ENCODE measurements at places on chromosomes 2 and 18.

- no peak for DNase-seq
Observed at GRCh38 chr2:156748221-156748620, 312.0 kb downstream of the GPD2 start.

DNA sequence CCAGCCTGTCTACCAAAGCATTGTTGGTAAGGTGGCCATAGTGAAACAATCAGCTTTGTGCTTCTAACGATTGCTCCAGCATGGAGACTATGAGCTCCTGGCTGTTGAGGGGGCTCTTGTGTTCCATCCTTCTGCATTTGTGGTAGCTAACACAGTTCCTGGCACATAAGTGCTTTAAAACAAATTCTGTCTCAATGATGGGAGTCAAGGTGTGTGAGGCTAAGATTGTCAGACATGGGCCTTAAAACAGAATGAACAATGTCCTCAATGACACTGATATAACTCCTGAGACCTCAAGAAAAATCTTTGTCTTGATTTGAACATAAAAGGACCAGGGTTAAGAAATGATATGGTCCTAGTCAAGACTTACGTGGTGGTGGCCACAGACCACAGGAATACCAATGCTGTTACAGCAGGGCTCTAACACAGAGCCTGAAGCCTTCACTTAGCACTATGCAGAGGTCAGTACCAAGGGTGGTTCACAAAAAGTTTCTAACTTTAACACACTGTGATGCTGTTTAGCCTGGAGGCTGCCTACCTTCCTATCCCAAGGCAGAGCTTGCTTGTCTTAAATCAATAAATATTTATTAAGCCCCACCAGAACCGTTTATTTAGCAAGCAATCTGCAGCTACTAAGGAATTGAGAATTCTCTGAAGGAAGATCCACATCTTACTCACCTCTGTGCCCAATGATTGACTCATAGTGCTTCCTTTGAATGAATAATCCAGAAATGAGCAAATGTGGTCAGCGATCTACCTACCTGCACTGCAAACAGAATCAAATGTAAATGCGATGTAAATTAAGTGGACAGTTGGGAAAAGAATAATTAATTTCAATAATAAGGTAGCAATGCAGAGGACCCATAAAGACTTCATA is 35.1 kb downstream of the EVA1A start:
- DNase-seq = no peak

GRCh38 chr18:286515-287310 is 18.9 kb upstream of the THOC1 start:
- no peak for DNase-seq

DNA sequence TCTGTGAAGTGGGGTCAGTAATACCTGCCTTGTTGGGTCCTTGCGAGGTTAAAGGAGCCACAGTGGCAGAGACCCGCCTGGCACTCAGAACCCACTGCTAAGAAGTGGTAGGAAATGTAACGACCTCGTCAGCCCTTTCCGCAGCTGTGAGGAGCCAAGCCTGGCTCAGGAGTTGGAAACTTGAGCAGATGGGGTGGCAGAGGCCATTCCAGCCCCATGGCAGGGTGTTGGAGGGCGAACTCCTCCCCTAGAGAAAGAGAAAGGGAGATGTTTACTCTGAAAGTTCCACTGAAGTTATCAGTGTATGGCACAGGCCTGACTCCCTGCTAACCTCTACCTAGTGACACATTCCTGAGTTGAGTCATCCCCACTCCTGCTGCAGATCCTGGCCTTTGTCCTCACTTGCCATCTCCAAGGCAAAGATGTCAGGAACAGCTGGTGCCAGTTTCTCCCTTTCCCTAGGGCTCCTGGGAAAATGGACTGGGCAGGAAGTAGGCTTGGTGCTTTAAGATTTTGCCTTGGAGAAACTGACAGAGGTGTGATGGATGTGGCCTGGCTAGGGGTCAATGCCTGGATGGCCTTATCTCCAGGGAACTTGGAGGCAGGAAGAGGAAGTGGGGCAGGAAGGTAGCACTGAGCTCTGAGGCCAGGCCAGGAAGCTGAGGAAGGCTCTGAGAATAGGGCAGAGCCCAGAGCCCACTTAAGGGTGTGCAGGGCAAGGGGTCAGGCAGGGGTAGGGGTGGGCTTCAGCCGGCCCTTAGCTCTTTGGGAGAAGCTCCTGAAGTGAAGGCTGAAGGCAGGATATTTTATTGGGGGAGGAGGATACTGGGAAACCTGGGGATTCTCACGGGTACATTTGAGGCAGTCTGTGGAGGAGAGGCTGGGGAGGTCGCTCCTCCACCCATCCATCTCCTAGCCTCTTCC is 888 bp downstream of the VAMP5 start:
- no peak for DNase-seq

GRCh38 chr18:62018034-62018758 is 125.4 kb upstream of the RNF152 start:
- no peak for DNase-seq

- no peak for DNase-seq
Observed at GRCh38 chr2:127593228-127594115, 52.5 kb upstream of the GPR17 start.

DNA sequence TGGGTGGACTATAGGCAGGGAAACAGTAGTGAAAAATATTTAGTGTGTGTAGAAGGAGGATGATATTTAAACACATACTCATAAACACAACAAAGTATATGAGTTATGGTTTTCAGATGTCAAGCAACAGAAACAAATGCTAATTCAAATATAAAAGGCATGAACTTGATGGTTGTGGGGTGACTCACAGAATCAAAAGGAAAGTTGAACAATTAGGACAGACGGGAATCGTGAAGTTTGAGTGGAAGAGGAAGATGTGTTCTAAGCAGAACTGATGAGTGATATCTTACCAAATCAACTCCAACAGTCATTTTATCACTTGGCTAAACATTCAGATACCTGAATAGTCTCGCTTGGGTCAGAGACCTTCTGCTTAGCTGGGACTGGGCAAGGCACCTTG is 53.6 kb upstream of the ITGA6 start:
- no peak for DNase-seq
